Large intestine (tissue), 12 donors: ENCODE measurements at places on chromosomes 1 and 21. TPM values are rescaled to one million over a fixed set of nuclear protein-coding genes. Genes with fewer than 3 reads are reported as not detected.

Gene HPCAL4
- 2.5 TPM for polyA plus RNA-seq

Gene SPRR2E
- polyA plus RNA-seq: not detected

DNA sequence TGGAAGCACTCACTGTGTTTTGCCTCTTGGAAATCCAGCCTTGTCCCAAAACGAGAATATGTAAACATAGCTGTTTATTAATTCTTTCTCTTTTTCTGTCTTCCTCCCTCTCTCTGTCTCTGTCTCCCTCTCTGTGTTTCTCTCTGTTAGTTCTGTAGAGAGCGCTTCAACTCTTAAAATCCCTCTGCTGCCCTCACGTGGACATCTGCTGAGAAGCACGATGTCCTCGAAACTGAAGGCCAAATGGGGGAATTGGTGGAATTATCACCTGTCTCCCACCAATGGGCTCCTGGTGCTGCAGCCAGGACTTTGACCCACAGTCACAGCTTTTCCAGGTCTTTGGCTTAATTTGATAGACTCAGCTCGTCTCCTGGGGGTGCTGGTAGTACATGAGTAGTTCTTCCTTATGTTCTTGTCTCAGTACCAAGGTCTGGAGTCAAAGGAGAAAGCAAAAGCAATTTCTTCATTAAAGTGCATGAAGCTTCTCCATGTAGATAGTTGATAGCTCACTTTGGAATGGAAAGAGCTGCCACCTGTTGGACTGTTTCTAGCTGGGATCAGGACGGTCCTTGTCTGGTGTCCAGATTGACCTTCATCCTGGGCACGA lies 5.5 kb upstream of the GBP6 start:
- H3K27me3 ChIP-seq: no peaks in the 10 kb centered on the region
- DNase-seq: peak; percentile 67
- H3K27ac ChIP-seq: peak overlapping the region; percentile 4

DNA sequence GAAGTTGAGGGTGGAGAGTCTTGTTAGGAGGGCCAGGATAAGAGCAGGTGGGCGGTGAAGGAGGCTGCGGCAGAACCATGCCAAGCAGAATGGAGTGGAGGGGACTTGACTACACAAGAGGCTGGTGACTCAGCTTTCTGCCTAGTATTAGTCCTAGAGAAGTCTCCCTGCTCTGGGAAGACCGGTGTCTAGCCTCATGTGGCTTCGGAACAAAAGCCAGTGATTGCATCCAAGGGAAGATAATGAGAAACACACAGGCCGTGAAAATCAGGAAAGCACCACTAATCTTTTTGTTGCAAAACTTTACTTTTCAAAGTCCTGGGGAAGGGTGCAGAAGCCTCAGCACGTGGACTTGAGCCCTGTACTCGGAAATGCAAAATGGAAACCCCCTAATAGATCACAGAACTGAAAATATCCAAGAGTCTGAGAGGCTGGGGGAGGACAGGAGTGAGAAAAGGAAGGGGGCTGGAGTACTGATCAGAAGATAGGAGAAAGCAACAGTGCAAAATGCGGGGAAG lies 31.4 kb downstream of the DDR2 start:
- peaks cover 2% of the 10 kb centered on the region for H3K27me3 ChIP-seq
- no peaks in the 10 kb centered on the region for H3K36me3 ChIP-seq
- no peak overlapping the region for H3K4me3 ChIP-seq
- no peak for DNase-seq
- no peaks in the 10 kb centered on the region for H3K4me1 ChIP-seq
- H3K27ac ChIP-seq: no peak overlapping the region

- no peaks in the 10 kb centered on the region for H3K27me3 ChIP-seq
- H3K4me1 ChIP-seq: no peaks in the 10 kb centered on the region
Measured at GRCh38 chr1:192852001-192852947, 43.4 kb downstream of the RGS2 start.

DNA sequence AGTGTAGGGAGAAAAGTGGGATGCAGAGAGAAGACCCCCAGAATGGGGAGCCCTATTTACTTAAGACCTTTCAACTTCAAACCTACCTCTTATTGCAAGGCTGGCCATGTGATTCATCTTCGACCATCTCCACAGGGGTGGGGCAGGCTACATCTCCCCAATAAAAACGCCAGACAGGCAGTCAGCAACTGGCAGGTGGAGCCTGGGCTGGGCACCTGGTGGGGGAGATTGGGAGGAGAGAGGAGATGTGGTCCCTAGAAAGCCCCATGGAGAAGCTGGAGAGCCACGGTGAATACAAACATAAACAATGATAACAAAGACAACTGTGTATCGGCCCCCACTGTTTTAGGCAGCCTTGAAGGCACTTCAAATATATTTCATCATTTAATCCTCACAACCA lies 336.7 kb upstream of the PROX1 start:
- no peaks in the 10 kb centered on the region for H3K36me3 ChIP-seq
- H3K27me3 ChIP-seq: no peaks in the 10 kb centered on the region
- peaks cover 2% of the 10 kb centered on the region for H3K4me1 ChIP-seq
- no peak overlapping the region for H3K4me3 ChIP-seq
- no peak overlapping the region for H3K27ac ChIP-seq
- DNase-seq: no peak
